SK-N-MC (cell line): ENCODE measurements at places on chromosomes 4 and X.

GRCh38 chrX:103586314-103586646, 965 bp downstream of the TCEAL4 start:
- no peak for DNase-seq

DNA sequence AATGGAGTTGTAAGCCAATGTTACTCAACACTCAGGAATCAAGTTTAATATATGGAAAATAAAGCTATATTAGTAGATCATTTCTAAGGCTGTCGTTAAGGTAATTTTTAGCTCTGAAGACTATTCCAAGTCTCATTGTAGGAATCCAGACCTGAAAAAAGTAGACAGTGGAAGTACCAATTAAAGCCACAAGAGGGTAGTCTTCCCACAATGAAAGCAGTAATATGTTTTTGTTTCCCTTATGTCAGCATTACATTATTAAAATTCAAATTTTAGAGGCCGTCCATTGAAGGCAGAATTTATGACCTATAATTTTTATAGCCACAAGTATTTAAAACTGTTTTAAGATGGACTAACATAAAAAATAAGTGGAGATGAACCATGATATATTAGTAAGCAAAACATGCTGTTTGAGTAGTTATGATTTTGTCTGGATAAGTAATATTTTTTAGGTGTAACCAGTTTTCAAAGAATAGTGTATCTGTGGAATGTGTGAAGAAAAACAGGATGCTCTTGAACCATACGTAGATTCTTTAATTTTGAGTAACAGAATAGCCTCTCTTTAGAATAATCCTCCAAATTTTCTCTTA, 372.6 kb upstream of the TECRL start:
- DNase-seq = peak; percentile 70

GRCh38 chr4:156113138-156113765, 159.6 kb upstream of the CTSO start:
- DNase-seq = no peak

DNA sequence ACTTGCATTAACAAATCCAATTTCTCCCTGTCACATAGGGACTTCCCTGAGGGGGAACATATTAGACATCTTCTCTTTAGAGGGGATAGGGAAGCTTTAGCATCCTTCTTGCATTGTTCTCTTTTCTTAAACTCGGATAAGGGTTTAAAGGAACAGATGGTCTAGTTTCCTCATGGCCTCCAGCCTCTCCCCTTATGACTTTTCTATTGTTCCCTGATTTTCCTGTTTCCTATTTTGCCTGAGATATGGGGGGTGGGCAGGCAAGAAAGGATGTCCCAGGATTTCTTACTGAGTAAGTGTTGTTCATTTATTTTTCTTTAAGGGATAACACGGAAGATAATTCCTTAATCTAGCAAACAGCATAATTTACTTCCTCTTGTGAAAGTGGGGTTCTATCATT, 107.7 kb upstream of the MAGEE2 start:
- no peak for DNase-seq

DNA sequence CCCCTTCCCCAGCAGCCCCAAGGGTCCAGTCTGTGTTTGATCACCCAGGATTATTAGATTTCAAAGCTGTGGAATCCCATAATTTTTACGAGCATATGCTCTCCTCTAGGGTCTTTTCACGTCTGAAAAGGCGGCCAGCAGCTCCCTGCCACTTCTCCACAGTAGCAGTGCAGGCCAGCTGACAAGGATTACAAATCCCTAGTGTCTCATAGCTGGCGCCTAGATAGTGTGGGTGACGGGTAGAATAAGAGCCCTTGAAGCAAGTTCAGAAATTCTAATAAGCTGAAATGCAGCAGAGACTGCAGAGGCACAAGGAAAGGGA, 79.4 kb downstream of the RLIM start:
- no peak for DNase-seq

DNA sequence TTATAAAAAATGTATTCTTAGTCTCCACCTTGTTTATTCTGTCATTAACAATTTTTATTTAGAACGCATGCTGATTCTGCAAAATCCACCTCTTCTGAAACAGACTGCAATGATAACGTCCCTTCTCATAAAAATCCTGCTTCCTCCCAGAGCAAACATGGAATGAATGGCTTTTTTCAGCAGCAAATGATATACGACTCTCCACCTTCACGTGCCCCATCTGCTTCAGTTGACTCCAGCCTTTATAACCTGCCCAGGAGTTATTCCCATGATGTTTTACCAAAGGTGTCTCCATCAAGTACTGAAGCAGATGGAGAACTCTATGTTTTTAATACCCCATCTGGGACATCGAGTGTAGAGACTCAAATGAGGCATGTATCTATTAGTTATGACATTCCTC, 75.6 kb upstream of the SMARCA5 start:
- no peak for DNase-seq

GRCh38 chr4:48112017-48112667, 21.9 kb downstream of the TXK start:
- no peak for DNase-seq

- no peak for DNase-seq
Measured at GRCh38 chr4:84964995-84965552, 1.4 kb downstream of the WDFY3 start.

- no peak for DNase-seq
Measured at GRCh38 chr4:6079965-6080364, 61.7 kb upstream of the C4orf50 start.

GRCh38 chr4:26420913-26421312, 69.4 kb downstream of the CCKAR start:
- DNase-seq = no peak

DNA sequence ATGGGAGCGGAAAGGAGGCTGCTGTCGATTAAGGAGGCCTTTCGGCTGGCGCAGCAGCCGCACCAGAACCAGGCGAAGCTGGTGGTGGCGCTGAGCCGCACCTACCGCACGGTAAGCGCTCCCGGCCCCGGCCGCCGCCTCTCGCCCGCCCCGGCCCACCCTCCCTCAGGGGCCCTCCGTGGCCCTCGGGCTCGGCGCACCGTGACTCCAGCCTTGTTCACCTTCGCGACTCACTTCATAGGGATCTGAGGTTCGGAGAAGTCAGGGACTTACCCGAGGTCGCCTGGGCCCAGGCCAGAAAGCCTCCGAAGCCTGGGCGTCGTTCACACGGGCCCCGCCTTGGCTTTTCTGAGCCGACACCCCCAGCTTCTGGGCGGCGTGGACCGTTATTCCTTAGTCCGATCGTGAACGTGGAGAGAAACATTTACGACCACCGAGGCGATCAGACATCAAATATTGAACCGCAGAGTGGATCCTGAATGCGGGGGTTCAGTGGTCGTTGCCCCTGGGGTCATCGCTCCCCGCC, 362 bp downstream of the NCAPG start:
- DNase-seq = no peak

GRCh38 chrX:120463241-120463640, 5.9 kb downstream of the LAMP2 start:
- DNase-seq = peak; percentile 65

- DNase-seq = no peak
Measured at GRCh38 chr4:2728221-2728620, 27.9 kb downstream of the TNIP2 start.

- no peak for DNase-seq
Measured at GRCh38 chrX:129746557-129747470, 8.0 kb downstream of the XPNPEP2 start.
